ENCODE measurements at places on chromosomes 6 and 20.
A peak's percentile ranks its signal among the peaks of the same experiment; 100 is the strongest.

DNA sequence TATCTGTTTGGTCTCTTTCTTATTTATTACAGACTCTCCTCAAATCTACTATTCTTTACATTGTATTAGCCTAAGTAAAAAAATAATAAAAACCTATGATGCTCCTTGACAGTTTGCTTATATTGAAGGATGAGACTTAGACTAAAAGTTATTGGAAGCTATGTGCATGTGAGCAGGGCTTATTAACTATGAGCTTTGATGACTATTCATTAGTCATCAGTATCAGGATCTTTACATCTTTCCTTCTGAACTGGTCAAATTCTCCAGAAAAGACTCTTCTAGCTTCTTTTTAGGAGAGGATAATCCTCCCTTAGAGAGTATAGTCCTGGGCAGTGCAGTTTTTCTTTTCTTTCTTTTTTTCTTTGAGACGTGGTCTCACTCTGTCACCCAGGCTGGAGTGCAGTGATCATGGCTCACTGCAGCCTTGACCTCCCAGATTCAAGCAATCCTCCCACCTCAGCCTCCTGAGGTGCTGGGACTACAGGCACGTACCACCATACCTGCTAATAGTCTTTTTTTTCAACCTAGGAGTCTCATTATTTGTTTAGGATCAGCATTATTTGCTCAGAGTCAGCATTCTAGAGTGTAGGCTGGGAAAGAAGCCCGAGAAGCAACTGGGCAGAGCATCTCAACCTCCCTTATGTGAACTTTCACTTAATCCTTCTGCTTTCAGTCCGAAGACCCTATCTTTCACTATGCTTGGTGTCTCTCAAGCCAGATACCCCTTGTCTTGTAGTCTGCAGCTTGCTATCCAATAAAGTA, 37.1 kb upstream of the YWHAB start:
- no peak overlapping the region for H3K4me3 ChIP-seq
- H3K27me3 ChIP-seq, result peaks cover 16% of the 10 kb centered on the region
- no peaks in the 10 kb centered on the region for H3K4me1 ChIP-seq
- H3K36me3 ChIP-seq, result no peaks in the 10 kb centered on the region
- no peak for ATAC-seq

DNA sequence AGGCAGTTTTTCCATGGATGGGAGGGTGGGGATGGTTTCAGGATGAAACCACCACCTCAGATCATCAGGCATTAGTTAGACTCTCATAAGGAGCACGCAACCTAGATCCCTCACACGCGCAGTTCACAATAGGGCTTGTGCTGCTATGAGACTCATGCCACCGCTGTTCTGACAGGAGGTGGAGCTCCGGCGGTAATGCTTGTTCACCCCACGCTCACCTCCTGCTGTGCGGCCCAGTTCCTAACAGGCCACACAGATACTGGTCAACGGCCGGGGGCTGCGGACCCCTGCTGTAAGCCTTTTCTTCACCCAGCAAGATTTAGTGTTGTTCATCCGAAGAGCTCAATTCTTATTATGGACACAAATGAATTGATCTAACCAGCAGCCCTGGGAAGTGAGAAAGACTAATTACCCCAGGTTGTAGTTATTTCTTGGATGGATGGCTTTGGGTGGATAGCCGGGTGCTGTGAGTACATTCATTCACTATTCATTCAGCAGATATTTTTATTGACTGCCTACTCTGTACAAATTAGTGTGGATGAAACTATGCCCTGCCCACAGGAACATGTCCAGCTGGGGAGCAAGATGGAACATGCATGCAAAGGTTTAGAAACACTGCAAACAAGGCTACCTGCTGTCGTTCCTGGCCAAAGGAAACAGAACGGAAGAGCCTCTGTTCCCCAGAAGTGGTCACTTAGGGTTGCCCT, 57.2 kb downstream of the RIOK1 start:
- H3K36me3 ChIP-seq, result no peaks in the 10 kb centered on the region
- no peak for ATAC-seq
- no peaks in the 10 kb centered on the region for H3K4me1 ChIP-seq
- peaks cover 22% of the 10 kb centered on the region for H3K27me3 ChIP-seq
- no peak overlapping the region for H3K27ac ChIP-seq

- no peaks in the 10 kb centered on the region for H3K4me1 ChIP-seq
- H3K36me3 ChIP-seq, result no peaks in the 10 kb centered on the region
- no peak overlapping the region for H3K27ac ChIP-seq
- H3K27me3 ChIP-seq, result no peaks in the 10 kb centered on the region
- no peak for ATAC-seq
These were observed 85.4 kb upstream of the OGFRL1 start for GRCh38 chr6:71203206-71203605.

- no peaks in the 10 kb centered on the region for H3K27me3 ChIP-seq
- H3K4me3 ChIP-seq, result no peak overlapping the region
- no peak for ATAC-seq
- peaks cover 4% of the 10 kb centered on the region for H3K4me1 ChIP-seq
- peak overlapping the region; percentile 48 for H3K27ac ChIP-seq
- peaks cover 3% of the 10 kb centered on the region for H3K36me3 ChIP-seq
These were observed 69.3 kb downstream of the FAM229B start for GRCh38 chr6:112156668-112157067.

DNA sequence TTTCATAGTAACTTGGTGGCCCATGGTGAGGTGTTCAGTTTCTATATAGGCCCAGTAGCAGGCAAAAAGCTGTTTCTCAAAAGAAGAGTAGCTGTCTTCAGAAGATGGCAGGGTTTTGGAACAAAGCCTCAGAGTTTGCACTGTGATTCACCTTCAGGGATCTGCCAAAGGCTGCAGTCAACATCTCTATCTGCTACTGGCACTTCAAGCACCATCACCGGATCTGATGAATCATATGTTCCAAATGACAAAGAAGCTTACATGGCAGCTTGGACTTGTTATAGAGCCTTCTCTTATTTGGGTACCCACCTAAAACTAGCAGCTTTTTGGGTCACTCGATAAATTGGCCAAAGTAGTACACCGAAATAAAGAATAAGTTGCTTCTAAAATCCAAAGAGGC, 39.5 kb downstream of the PKIB start:
- H3K27ac ChIP-seq, result no peak overlapping the region
- no peaks in the 10 kb centered on the region for H3K4me1 ChIP-seq
- no peaks in the 10 kb centered on the region for H3K36me3 ChIP-seq
- ATAC-seq, result no peak
- no peak overlapping the region for H3K4me3 ChIP-seq
